Activated CD4-positive, alpha-beta T cell treated with anti-CD3 and anti-CD28 coated beads, Interleukin-2, amount 10 ng/mL, durations not matched to agents 7 days and 5 days (primary cell): ENCODE measurements at places on chromosomes 16 and 17. TPM values are rescaled to one million over a fixed set of nuclear protein-coding genes. Genes with fewer than 3 reads are reported as not detected.

The IKZF3 gene
- total RNA-seq, result 33.1 TPM

The MYCBPAP gene
- total RNA-seq, result 3.0 TPM

The CDH3 gene
- total RNA-seq, result not detected

The EMP2 gene
- total RNA-seq, result not detected

The SRL gene
- not detected for total RNA-seq

The NEUROD2 gene
- total RNA-seq, result not detected

The CLCN7 gene
- total RNA-seq, result 58.3 TPM

The CCL5 gene
- 68.7 TPM for total RNA-seq

The STUB1 gene
- total RNA-seq, result 69.7 TPM

The KRT33B gene
- not detected for total RNA-seq

The TEX14 gene
- 0.27 TPM for total RNA-seq

The NPW gene
- 0.42 TPM for total RNA-seq

The KRT17 gene
- total RNA-seq, result not detected

The NPEPPS gene
- 110 TPM for total RNA-seq

The BCL6B gene
- 0.40 TPM for total RNA-seq

The HID1 gene
- 0.44 TPM for total RNA-seq

- no peak for DNase-seq
These were observed at the start of gene GJD3 for GRCh38 chr17:40364121-40364861. GJD3 (minus strand) TSS chr17:40364737; CDS start chr17:40363815, 922 bp downstream.

DNA sequence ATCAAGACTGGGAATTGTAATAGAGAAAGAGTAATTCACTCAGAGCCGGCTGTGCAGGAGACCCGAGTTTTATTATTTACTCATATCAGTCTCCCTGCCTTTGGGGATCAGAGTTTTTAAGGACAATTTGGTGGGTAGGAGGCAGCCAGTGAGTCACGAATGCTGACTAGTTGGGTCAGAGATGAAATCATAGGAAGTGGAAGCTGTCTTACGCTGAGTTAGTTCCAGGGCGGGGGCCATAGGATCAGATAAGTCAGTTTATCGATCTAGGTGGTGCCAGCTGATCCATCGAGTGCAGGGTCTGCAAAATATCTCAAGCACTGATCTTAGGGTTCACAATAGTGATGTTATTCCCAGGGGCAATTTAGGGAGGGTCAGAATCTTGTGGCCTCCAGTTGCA lies 20.2 kb upstream of the GUCY2D start:
- DNase-seq, result no peak

DNA sequence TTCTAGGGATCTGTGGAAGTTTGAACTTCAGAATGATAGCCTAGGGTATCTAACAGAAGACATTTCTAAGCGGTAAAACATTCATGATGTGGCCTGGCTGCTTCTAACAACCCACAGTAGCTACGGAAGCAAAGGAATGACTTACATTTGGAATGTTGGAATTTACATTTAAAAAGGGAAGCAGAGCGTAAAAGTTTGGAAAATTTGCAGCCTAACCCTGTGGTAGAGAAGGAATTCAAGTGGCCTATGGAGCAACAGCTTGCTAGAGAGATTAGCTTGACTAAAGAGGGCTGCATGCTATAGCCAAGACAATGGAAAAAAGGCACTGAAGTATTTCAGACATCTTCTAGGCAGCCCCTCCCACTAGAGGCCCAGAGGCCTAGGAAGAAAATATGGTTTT lies 50.1 kb downstream of the HNF1B start:
- DNase-seq, result no peak

- no peak for DNase-seq
These were observed 236.7 kb upstream of the GOT2 start for GRCh38 chr16:58970775-58971174.

DNA sequence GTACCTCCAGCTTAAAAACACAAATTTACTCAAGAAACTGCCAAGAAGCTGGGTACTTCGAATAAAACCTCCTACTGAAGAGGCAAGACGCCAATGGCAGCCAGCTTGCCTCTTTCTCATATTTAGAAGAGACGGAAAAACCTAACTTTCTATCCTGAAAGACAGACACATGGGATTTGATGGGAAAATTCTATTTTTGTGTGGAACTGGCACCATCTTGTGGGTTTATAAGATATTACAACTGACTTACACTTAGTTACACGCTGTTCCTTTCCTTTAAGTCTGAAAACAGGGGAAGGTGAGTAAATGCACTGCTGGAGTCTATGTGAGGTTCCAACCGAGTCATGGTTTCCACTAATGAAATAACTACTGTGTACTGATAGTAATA lies 10.3 kb downstream of the ZNF18 start:
- DNase-seq, result no peak

- DNase-seq, result no peak
These were observed 23.6 kb upstream of the DYNC1LI2 start for GRCh38 chr16:66774981-66775380.

- no peak for DNase-seq
These were observed 39.9 kb downstream of the IQCK start for GRCh38 chr16:19757762-19758595.

DNA sequence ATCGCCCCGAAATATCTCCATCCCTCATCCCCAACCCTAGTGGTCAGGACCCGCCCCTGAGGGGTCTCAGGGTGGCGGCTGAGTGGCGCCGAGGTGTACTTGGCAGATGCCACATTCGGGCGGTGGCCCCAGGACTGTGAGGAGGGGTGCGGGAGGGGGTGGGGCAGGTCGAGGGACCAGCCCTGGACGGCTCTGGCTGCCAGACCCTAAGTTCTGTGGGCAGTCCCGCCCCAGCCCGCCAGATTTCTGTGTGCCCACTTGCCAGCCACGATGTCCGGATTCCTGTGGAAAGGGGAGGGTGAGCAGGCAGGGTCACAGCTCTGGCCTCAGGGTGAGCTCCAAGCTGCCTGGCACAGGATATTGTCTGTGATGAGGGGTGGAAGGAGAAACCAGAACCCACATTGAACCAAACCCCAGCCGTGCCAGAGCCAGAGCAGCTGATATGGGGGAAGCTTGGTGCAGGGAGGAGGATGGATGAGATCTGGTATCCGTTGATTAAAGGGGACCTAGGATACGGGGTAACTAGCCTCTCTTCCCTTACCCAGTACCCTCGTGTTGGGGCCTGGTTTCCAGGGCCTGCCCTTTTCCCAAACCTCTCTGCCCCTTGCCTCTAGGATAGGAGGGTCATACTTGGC lies 1.1 kb upstream of the CHAD start:
- DNase-seq, result no peak

DNA sequence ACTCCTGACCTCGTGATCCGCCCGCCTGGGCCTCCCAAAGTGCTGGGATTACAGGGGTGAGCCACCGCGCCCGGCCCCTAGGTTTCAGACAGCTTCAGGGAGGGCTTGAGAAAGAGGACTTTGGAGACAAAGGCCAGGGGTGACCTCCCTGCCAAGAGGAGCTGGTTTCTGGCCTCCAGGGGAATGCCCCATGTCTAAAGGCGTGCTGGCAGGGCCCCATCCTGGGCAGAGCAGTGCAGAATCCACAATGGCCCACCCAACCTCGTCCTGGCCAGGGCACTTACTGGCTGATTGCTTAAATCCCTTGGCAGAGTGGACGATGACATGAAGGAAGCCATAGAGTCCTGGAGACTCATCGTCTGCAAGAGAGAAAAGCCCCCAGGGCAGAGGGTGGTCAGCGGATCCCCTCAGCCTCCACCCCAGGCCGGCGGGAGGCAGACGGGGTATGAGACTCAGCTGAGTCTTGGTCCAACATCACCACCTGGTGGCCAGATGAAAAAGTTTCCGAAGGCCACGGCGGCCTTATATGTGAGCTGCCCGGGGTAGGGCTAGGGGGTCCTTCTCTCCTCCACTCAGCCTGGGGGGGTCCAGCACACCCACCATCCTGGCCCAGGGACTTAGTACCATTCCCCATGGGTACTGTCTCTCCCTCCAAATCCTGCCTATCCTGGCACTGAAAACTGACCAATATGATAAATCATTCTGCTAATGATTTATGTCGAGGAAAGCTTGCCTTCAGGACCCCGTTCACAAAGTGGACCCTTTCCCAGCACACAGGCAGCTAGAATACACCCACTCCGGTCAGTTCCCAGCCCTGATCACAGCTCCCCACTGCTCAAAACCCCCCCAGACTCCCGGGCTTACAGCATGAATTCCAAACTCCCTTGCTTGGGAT lies 59.1 kb downstream of the TIMM22 start:
- DNase-seq, result peak; percentile 53

GRCh38 chr17:50177983-50178834 lies 12.4 kb downstream of the SGCA start:
- DNase-seq, result peak; percentile 40

GRCh38 chr17:35750526-35751395 lies 2.3 kb downstream of the GAS2L2 start:
- no peak for DNase-seq

GRCh38 chr16:85844786-85845185 lies 45.3 kb downstream of the COX4I1 start:
- no peak for DNase-seq

- no peak for DNase-seq
These were observed 409.6 kb upstream of the MAF start for GRCh38 chr16:80009971-80010659.

DNA sequence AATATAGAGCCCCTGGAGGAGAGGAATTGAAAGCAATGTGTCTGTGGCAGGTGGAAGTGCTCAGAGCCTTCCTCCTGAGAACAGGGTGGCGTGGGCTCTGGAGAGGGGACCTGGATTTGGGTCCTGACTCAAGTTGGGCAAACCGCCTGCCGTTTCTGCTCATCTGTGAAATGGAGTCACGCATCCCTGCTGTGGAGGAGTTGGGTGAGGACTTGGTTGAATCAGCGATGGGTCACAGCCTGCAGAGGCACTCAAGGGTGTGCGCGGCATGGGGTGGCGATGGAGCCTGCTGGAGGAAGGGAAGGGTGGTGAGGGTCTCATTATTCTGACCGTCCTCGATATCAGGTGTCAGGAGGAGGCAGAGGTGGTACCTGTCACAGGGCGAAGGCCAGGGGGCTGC lies 3.1 kb downstream of the ADAD2 start:
- no peak for DNase-seq

- no peak for DNase-seq
These were observed 128.4 kb downstream of the ENGASE start for GRCh38 chr17:79203016-79203415.

- no peak for DNase-seq
These were observed 3.3 kb downstream of the CLDN7 start for GRCh38 chr17:7258731-7259554.

- no peak for DNase-seq
These were observed 452.3 kb downstream of the CDH11 start for GRCh38 chr16:64669573-64669972.

DNA sequence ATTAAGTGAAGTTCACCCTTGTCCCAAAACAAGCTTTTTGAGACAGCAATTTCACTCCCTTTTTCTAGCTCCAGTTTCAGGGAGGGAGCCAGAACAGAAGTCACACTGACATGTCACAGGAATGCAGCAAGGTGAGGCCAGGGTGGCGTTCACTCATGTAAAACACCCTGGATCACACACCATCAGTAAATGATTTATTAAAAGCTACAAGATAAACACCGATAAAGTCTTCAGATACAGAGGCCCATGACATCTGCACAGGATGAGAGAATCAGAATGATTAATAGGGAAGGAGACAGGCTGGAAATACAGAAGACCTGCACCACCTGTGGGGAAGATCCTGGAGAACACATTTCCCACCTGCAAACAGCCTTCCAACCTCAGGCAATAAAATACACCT lies 77.5 kb upstream of the DYNLRB2 start:
- DNase-seq, result no peak

DNA sequence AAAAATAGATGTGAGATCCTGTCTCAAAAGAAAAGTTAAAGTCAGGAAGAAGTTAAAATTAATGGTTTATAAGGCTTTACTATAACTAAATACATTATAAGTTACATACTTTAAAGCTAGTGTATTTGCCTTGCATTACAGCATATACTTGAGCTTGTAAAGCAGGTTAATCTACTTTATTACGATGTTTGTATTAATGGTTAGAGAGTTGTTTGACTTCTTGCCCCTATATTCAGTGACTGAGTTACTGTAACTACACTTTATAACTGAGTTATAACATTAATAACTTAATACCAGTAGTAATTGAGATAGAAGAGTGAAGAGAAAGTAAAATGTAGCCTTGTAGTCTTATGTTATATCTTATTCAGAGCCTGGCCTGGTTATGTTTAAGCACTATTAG lies 22.9 kb downstream of the CLTC start:
- no peak for DNase-seq

GRCh38 chr16:47732122-47732521 lies 271.0 kb downstream of the PHKB start:
- DNase-seq, result no peak

DNA sequence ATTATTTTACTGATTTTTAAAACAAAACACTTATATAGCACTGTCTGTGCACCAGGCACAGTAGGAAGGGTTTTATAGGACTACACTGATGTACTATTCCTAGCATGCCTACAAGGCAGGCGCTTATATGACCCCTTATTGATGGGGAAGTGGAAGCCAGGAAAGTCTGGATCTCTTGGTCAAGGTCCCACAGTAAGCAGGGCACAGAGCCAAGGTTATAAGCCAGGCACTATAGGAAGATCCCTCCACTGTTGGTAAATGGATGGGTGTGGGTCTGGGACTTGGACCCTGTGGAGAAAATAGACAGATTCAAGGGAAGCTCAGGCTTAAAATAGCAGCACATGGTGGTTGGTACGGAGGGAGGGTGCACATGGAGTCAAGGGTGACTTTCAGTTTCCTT lies 59.1 kb upstream of the PLCG2 start:
- no peak for DNase-seq

DNA sequence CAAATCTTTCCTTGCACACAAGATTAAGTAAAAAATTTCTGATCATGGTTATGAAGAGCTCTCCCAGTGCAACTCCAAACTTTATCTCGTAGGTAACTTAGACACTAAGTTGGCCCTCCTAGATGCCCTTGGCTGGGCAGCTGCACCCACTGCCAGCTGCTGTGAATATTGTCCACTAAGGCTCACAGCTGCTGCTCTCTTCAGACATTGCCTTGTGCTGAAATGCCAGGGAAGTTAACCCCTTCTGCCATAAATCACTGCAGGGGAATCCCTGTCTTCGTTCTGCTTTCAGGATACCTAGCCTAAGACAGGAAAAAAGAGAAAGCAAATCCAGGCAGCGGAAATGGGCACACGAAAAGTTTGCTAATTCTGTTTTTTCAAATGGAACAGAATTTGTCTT lies 106.4 kb downstream of the IRX5 start:
- no peak for DNase-seq
